ENCODE measurements at places on chromosomes 3 and 15. TPM values are rescaled to one million over a fixed set of nuclear protein-coding genes. Genes with fewer than 3 reads are reported as not detected.
A peak's percentile ranks its signal among the peaks of the same experiment; 100 is the strongest.

ZNF660 gene
- total RNA-seq = 0.76 TPM

- DNase-seq = peak; percentile 55
Measured at GRCh38 chr3:108159105-108159504, 63.1 kb downstream of the IFT57 start.

TMEM207 gene
- not detected for total RNA-seq

INSYN1 gene
- 10.4 TPM for total RNA-seq

DNA sequence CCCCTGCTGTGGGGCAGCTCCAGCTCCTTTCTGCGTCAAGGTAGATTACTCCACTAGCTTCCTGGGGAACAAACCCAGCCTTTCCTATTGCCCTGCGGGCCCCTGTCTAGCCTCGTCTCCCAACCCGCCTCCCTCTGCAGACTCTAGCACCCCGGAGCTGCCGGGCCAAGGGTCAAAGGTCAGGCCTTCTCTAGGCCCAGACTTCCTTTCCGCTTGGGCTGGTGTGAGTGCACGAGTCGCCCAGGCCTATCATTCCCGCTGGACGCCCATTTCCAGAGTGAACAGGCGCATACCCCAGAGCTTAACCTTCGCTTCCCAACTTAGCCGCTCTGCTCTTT, 11.6 kb upstream of the ONECUT1 start:
- DNase-seq = no peak

GRCh38 chr3:123755085-123755484, 129.0 kb downstream of the MYLK start:
- DNase-seq = no peak

GRCh38 chr3:146838221-146838620, 233.1 kb upstream of the PLSCR5 start:
- peak; percentile 3 for DNase-seq

DNA sequence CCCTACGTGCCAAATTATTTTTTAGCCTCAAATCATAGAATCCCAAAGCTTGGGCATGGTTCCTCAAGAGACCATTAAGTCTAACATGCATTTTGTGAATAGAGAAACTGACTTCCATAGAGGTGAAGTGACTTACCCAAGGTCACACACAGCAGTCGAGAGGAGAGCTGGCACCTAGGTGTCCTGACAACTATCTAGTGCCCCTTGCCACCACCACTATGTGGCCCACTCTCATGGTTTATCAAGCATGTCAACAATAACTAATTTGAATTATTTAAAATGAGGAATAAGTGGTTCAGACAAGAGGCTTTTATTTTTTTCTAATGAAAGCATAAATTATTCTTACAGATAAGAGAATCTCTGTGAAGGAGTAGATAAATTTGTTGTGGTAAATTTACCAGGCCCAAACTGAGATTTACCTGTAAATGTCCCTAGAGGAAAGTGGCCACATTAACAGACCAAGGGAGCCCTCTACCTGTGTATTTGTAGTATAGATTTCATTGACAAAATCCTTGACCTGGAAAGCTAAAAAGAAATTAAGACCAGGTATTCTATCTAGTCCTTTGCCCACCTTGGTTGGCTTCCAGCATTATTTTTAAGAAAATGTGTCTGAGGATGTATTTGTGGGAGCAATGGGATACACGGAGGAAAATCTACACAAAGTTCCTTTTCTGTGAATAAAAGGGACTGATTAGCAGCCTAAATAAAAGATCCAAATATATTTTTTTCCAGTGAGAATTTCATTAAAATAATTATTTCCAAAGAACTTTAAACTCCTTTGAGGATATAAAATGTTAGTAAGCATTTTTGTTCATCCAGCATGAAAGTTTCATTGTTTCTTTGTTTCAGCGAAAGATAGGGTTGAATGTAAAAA, 49.1 kb downstream of the IQCH start:
- peak; percentile 47 for DNase-seq

- DNase-seq = peak; percentile 76
Measured at GRCh38 chr15:29812384-29812694, 9.9 kb downstream of the TJP1 start.

DNA sequence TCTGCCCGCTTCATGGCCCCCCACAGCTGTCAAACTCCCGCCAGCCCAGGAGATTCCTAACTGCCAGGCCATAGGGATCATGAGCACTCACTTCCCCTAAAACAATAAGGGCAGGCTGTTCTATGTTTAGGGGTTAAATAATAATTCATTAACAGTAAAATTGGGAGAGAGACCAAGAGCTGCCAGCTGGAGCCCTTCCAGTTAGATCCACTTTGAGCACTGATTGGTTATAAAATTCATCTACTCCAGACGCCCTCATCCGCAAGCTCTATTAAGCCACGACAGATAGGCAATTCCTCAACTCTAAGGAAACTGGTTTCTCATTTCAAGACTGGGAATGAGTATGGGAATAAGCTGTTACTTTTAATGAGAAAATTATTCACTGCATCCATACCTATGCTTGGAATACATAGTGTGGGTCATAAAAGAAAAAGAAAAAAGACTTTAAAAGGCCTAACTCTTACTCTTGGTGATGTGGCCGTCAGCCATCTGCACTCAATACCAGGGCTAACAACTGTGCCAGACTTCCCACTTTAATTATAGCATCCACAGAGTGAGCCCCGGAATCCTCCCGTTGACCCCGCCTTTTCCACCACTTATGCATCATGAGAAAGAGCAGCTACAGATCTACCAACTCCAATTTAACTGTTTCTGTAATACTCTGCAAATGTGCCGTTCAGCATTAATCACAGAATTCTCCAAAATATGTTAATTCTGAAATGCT, 44.5 kb downstream of the IL17RD start:
- no peak for DNase-seq

GOLGA6L4 gene
- total RNA-seq = 1.3 TPM

GRCh38 chr3:123081718-123082369, 15.0 kb downstream of the PDIA5 start:
- DNase-seq = no peak

DNA sequence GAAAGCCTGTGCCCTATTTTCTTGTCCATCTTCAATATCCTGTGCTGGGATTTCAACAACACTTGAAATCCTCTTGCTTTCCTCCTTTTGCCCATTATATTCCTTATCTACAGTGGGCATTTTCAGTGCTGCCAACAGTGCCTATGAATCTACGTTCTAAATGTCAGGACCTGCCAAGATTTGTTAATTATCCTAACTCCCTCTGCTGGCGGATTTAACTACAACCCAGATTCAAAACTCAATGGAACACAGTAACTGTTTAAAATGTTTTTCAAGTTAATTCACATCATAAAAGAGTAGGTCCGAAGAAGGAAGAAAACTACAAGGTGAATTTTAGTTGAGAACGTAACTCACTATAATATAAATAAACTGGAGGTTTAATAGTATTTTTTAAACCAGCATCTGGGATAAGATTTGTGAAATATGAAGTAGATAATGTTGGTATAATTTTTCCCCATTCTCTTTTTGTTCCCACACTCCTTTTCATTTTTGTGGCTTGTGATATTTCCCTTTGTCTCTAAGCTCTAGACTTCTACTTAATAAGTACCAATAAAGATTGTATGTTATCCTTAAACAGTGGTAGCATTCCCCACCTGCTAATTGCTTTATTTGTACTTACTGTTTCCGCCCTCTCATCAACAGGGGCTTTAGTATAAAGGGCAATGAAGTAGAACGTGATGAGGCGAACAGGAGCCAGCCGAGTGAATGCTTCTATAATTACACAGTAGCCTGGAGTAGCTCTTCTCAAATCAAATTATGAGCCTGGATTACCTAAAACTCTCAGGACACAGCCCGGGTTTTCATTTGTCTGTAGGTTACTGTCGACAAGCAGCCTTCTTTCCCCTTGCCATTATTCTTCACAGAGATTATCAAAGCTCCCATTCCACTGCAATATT, 302.5 kb upstream of the ATP11B start:
- peak; percentile 23 for DNase-seq
